ENCODE measurements at places on chromosomes 2 and 18. TPM values are rescaled to one million over a fixed set of nuclear protein-coding genes. Genes with fewer than 3 reads are reported as not detected.

Gene HTR2B
- polyA plus RNA-seq, result 39.5 TPM

DNA sequence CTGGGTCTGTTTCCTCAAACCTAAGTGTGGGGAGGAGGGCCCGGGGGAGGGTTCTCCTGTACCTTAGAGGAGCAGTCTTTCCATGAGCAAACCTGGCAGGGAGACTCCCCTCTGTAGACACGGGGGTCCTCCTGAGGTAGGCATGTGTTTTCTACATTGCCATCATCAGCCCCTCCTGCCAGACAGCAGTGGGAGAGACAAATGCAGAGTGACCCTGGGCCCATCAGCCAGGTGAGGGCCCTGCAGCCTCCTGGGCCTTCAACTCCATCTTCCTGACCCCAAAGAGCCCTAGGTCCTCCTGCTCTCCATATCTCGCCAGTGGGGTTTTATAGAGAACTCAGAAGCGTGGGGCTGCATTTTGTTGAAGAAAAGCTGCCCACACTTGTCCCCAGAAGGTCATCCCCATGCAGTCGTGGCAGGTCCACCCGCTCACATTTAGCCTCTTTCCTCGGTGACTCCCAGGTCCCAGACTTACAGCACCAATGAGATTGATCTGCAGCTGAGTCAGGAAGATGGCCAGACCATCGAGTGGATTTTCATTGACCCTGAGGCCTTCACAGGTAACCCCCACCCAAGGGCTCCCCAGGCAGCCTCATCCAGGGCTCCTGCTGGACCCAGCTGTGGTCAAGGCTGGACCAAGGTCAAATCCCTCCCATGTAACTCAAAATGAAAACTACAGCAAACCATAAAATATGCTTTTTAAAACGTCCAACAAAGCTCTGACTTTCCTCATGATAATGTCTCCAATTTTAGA is 2.6 kb downstream of the CHRNG start:
- no peak for DNase-seq

Gene SRD5A2
- polyA plus RNA-seq, result 0.03 TPM

GRCh38 chr2:70141902-70142589 is 48.8 kb downstream of the C2orf42 start:
- DNase-seq, result no peak

Gene TWIST2
- 46.3 TPM for polyA plus RNA-seq

GRCh38 chr2:111031546-111032478 is 88.9 kb upstream of the BCL2L11 start:
- DNase-seq, result no peak

DNA sequence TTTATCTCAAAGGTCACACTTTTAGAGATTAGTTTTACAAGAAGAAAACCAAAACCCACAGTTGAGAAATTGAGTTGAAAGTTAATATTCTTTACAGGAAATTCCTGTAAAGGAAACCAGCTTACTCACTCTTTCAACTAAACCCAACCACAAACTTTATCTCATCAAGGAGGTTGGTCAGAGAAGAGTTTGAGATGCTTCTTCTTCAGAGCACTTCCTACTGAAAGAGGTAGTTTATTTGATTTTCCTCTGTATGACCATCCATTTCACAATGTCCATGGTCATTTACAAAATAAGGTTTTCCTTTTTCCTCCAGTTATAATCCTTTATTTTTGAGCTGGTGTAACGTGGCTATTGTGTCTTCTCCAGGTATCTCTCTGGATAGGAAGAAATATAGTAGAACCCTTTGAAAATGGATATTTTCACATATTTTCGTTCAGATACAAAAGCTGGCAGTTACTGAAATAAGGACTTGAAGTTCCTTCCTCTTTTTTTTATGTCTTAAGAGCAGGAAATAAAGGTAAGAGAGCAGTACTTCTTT is 4.5 kb upstream of the IL18RAP start:
- no peak for DNase-seq

- no peak for DNase-seq
Measured at GRCh38 chr18:78794071-78794430, 185.6 kb upstream of the SALL3 start.

DNA sequence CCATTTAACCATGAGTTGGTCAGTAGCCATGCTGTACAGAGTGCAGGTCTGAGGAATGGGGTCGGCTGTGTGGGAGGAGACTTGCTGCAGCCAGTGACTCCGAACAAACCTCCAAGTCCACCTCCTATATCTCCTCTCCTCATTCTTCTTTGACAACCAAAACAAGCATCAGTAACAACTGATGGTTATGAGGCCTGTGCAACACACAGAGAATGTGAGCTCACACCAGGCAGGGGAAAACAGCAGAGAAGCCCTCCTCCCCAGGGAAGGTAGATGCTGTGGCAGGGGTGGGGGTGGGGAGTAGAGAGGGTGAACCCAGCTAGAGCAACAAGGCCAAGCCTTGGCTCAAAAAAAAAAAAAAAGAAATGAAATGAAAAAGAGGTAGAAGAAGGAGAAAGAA is 12.3 kb upstream of the CNGA3 start:
- no peak for DNase-seq

GRCh38 chr2:127873707-127874303 is 12.0 kb downstream of the AMMECR1L start:
- DNase-seq, result no peak

Gene ITGB6
- polyA plus RNA-seq, result 19.0 TPM

DNA sequence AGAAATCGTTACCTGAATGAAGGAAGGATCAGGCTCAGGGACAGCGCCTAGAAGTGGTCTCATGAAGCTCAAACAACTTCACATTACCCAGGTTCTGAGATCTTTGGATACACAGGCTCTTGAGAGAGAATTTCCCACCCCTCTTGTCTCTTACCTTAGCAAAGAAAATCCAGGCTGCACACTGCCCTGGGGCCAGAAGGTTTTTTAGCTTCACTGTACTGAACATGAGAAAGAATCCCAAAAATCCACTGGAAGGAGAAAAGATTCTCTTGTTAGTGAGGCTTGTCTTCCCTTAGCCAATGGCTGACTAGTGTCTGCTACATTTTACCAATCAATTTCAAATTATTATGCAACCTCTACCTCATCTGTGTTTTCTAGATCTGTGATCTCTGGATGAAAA is 101.0 kb upstream of the RIOK3 start:
- DNase-seq, result no peak

- no peak for DNase-seq
Measured at GRCh38 chr18:23134780-23135549, at the start of gene CABLES1. TSS of gene CABLES1 (plus strand) at chr18:23135485. CDS start at chr18:23135763, 278 bp downstream.

Gene PMAIP1
- 3.9 TPM for polyA plus RNA-seq

Gene EPAS1
- polyA plus RNA-seq, result 58.5 TPM

- DNase-seq, result no peak
Measured at GRCh38 chr2:191521608-191522208, 156.2 kb upstream of the NABP1 start.

Gene KCNG2
- polyA plus RNA-seq, result 0.38 TPM

Gene CFAP53
- polyA plus RNA-seq, result 4.6 TPM

Gene PFN4
- polyA plus RNA-seq, result 2.2 TPM

DNA sequence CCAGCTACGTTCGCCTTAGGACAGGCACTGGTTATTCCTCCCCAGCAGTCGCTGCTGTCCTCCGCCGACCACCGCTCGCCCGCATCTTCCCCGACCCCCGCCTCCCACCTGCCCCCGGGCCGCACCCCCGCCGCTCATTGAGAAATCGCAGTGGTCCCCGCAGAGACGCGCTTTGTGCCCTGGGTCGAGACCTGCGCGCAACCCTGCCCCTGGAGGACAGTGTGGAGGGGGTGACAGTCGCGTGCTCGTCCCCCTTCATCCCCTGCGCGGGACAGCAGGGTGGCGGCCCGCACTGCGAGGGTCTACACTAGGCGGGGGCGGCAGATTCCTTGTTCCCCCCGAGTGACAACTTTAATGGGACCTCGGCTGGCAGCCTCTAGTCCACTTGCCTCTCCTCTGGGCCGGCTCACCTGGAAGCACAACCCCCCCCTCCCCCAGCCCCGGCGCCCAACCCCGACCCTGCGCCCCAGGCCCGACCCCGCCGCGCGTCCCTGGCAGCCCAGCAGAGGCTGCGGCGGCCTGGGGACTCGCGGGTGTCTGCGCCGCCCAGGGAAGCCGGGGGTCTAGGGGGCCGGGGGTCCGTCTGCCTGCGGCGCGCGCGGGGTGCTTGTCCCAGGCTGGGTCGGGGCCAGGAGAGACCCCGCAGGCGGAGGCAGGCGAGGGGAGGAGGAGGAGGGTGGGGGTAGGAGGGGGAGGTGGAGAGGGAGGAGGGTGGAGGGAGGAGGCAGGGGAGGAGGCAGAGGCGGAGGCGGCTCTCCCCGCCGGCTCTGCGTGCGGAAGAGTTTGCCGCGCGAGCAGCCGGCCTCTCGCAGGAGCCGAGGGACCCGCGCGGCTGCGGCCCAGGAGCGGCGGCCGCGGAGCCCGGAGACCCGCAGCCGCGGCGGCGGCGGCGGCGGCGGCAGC is at the start of gene NPAS2:
Gene NPAS2 (plus strand): TSS at position 770 of the 903 bp plus-strand sequence. CDS start 84,616 bp downstream, outside the sequence.
- DNase-seq, result no peak

Gene ACTG2
- 0.64 TPM for polyA plus RNA-seq

DNA sequence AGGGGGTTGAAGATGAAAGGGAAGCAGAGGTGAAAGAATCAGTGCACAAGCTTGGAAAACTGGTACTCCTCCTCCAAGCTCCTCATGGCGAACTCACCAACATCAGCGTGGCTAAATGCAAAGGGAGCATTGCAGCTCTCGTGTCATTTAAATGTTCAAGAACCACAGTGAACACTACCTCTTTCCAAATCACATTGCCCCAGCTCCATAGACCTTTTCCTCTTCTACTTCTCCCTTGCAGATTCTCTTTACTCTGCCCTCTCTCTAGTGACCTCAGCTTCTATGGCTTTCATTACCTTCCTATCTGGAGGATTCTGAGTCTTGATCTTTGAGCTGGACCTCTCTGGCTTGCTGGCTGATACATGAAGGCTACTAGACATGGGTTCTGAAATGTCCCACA is 14.3 kb downstream of the EPB41L3 start:
- DNase-seq, result no peak

GRCh38 chr2:153808679-153809078 is 63.0 kb upstream of the GALNT13 start:
- DNase-seq, result no peak

DNA sequence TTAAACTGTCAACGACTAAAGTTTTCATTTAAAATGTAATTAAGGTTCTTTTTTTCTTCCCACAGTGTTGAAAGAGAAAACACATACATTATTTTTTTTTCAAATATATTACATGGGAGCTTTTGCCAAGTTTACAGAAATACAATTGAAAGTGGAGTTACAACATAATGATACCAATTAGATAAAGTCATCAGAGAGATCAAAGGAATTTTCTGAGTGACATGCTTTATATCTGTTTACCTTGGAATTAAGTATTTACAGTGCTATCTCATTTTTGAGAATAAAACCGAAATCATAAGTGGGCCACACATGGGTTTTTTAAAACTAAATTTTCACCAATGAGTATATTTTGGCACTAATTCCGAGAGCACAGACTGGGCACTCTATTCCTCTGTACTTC is 165.2 kb downstream of the RAPGEF4 start:
- DNase-seq, result no peak

DNA sequence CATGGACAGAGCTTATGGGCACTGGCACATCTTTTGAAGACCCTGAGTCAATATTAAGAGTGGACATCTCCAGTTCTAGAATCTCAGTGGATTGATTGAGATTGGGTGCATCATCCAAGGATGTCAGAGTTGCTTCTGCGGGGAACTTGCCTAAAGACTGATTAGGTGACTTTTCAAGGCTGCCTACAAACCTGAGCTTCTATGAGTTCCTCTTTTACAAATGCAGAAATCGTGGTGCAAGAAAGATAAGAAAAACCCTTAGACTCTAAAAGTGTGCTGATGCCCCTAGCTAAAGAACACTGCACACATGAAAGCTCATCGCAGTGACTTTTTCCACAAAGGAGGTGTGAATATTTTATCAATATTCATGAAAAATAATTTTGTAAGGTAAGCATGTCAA is 86.8 kb upstream of the NEDD4L start:
- DNase-seq, result no peak

DNA sequence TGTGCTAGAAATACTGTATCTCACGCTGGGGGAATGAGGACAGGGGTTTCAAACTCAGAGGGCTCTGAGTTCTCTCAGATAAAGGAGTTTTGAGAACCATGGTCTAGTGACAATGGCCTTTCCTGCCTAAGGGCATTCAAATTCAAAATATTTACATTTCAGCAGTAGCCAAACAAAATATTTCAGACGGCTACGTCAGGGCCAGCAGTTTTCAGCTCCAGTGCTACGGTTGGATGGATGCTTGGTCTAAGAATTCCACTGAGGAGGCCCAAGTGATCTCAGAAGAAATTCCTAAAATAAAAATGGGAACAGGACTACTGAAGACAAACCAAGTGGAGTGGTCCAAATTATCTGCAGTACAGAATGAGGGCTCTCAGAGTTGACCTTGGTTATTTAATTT is 41.1 kb upstream of the SCG2 start:
- no peak for DNase-seq

DNA sequence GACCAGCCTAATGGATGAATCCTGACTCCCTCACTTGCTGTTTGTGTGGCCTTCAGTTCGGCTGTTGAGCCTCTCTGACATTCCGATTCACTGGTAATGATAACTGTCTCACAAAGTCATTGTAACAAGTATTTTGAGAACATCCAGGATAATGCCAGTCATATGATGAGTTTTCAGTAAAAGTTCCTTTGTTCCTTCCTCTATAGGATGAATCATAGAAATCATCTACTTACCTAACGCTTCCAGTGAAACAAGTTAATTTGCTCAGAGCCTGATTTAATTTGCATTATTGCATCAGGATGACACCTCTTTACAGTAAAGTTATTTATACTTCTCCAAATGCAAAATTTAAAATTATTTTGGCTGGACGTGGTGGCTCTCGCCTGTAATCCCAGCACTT is 32.0 kb downstream of the RAB31 start:
- no peak for DNase-seq

DNA sequence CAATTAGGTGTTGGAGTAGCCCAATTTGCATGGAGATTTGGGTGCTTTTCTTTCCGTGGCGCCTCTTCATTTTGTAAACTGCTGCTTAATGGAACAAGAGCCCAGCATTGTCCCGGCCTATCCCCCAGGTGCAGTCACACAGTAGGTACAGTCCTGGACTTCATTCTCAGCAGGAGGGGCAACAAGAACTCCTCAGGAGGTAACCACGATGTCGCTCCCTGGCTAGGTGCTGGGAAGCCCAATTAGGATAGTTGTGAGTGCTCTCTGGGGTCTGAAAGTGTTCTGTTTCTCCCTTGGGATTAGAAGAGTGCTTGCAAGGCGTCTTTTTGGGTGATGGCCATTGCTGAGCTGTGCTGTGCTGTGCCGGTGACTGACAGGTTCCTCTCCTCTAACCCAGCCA is 53.8 kb downstream of the CABLES1 start:
- DNase-seq, result no peak

Measured in left renal pelvis (tissue), 4 donors.